ENCODE measurements at places on chromosomes 11 and 22.

GRCh38 chr11:27388869-27389268, 25.9 kb upstream of the CCDC34 start:
- no peak for DNase-seq

- peak; percentile 39 for DNase-seq
Observed at GRCh38 chr11:111531687-111532364, 8.7 kb upstream of the LAYN start.

DNA sequence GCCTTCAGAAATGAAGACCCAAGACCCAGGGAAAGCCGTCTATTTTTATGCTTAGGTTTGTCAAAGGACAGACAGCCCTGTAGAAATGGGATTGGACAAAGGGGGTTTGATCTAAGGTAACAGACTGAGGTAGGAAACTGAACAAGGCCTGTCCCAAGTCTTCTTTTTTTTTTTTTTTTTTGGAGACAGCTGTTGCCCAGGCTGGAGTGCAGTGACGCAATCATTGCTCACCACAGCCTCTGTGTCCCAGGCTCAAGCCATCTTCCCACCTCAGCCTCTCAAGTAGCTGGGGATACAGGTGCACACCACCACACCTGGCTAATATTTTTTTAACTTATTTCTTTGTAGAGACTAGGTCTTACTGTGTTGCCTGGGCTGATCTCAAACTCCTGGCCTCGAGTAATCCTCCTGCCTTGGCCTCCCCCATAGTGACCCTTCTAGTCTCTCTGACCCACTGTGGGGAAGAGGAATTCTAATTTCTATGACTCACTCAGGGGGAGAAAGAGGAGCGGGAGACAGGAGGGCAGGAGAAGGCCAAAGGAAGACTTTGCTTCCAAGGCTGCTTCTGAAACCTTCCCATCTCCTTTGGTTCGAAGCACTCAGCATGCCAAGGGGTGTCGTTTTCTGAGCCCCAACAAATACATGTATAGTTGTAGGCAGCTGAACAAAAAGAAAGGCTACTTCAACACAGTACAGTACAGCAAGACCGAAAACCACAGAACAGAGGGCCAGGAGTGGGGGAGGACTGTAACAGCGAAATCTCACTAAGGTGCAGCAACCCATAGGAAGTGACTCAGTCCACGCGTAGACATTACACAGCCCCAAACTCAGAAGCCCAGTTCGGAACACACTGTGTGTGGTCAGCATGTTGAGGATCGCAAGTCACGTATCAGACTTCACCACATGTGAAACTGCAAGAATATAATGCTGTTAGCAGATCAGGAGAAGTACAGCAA, 872 bp downstream of the TMA7B start:
- DNase-seq: peak; percentile 34

DNA sequence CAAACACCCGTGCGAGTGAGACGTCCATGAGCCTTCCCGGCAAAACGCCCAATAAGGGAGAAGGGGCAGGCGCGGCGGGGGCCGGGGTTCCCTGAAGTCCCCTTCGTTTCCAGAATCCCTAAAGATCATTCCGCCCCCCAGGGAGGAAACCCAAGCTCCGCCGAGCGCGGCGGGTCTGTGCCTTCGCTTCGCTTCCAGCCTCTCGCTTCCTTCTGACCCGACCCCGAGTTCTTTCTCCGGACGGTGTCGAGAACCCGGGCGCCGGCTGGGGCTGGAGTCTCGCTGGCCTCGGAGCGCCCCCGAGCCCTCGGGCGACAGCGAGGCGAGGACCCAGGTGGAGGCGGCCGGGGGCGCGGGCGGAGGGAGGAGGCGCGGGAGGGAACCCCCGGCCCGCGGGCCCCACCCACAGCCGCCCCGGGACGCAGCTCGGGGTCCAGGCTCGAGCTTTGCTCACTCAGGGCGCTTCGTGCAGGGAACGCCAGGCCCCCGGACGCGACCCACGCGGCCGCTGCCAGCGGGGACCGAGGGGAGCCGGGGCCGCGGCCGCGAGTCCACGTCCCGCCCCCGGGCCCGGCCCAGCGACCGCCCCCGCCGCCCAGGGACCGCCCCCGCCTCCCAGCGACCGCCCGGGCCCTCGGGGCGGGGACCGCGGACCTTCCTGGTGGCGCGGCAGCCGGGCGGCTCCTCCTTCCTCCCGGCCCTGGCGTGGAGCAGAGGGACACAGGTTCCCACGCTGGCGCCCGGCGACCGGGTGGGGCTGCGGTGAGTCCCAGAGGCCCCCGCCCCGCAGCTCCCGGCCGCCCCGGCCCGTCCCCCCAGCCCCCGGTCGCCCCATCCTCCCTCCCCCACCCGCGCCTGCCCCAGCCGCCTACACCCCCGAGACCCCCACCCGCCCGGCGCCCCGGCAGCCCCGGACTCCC, at the start of gene PGGHG:
Gene PGGHG (plus strand): TSS at position 649 of the 920 bp plus-strand sequence. CDS start 691 bp downstream, outside the sequence.
- no peak for DNase-seq
